ENCODE measurements at places on chromosomes 3 and 15.

DNA sequence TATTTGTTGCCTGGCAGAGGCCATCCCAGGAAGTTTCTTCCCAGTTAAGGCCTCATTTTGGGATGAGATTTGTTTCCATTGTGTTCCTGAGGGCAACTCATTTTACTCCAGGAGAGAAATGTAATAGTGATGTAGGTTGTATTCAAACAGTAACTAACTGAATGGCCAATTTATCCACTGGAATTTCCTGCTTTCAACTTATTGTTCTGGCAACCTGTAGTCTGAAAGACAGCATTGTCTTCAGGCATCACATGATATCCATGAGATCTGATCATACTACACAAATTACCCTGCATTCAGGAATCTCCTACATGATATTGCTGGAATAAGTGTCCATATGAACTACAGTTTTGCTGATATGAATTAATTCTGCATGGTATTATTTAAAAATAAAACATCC, 79.5 kb upstream of the FGF7 start:
- DNase-seq, result no peak

DNA sequence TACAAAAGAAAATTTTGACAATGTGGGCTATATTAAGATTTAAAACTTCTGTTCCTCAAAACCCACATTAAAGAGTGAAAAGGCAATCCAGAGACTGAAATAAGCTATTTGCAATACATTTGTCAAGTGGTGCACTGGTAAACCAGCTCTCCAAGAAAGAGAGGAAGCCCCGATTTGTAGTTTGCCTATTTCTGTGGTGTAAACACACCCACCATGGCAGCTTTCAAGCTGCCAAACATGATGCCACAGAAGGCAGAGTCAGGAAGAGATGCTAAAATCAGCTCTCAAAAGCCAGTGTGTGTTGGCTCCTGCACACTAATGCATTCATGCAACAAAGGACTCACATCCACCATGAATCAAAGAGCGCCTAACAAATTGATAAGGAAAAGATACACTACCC, 17.5 kb downstream of the RFTN1 start:
- DNase-seq, result no peak

- DNase-seq, result no peak
Measured at GRCh38 chr3:153410517-153410916, 248.5 kb downstream of the RAP2B start.

DNA sequence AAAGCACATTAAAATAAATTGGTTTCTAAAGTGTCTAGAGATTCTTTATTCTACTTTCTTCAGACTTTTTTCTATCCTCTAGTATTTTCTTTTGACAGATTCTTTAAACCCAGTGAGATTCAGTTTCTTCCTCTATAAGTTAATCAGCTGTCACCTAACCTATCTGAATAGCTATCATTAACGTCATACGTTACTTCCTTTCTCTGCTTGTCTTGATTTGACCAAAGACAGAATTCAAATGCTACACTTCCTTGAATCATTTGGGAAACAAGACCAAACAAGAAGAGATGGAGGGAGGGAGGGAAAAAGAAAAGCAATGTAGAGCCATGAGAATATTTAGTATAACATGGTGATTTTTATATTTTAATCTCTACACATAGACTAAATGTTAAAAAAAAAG, 235.2 kb downstream of the NAALADL2 start:
- DNase-seq, result no peak

DNA sequence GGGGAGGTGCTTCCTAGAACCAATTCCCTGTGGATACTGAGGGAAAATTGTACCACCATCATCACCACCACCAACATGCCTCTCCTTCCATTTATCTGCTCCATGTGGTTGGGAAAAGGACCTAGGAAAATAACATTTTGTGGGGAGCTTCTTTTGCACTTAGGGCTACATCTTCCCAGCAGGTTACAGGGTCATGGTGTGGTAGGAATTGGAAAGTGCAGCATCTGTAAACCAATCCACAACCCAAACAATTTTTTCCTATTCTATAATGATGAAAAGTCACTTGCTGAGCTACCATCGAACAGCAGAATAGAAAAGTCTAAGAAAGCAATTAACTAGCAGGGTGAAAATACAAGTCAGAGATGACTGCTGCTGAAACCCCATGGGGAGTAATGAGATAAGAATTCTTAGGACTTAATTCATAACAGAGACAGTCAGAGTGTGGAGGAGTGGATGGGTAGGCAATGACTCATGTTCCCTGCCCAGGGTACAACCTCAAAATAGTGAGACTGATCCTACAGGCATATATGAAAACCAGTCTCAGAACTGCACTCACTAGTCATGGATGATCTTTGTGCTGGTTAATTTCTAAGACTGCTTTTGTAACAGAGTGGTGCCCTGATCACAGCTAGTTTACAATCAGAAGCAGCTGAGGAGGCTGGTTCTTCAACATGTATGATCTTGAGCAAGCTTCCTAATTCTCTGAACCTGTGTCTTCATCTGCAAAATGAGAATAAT, 38.1 kb upstream of the LEKR1 start:
- peak; percentile 93 for DNase-seq

DNA sequence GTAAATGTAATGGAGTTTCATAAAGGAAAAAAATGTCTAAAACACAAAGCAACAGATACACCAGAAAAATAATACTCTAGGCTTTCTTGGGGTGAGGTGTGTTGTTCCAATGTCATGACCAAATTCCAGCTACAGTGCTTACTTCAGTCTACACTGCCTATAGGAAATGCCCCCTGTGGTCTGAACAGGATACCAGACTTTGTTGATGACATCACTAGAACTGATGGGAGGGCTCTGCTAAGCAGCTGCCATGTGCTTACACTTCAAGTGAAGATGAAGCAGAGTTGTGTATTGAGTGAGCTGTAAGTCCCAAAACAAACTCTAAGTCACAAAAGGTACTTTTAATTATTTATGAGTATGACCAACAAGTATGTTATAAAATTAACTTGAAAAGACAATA, 456.1 kb upstream of the IL12A start:
- DNase-seq, result no peak

- DNase-seq, result no peak
Measured at GRCh38 chr15:26967719-26968269, 3.2 kb upstream of the GABRG3 start.

GRCh38 chr3:30855400-30856292, 38.8 kb downstream of the GADL1 start:
- no peak for DNase-seq

GRCh38 chr3:27345045-27345444, 24.1 kb downstream of the NEK10 start:
- DNase-seq, result no peak

GRCh38 chr15:65391732-65392131, 13.9 kb upstream of the IGDCC3 start:
- no peak for DNase-seq

- DNase-seq, result peak; percentile 63
Measured at GRCh38 chr15:40891810-40892446, 2.3 kb upstream of the VPS18 start.

DNA sequence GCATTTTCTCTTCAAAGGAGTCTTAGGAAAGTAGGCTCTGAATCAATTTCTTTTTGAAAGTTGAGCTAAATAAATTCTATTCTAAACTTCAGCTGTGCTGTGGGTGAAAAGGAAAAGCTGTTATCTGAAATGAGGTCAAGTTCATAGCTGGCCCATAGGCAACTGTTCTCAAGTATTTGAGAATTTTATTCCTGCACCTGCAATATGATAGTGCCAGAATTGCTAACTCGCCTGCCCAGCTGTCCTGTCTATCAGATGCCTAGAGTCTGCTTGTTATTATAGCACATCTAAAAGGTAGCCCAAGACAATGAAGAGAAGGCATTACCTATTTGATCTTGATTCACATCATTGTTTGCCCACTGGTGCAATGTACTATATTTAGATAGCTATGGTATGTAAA, 798.7 kb downstream of the DIPK2A start:
- no peak for DNase-seq

- DNase-seq, result no peak
Measured at GRCh38 chr3:11287404-11287803, 15.2 kb downstream of the ATG7 start.

GRCh38 chr3:3082234-3082924, 27.8 kb downstream of the IL5RA start:
- no peak for DNase-seq

DNA sequence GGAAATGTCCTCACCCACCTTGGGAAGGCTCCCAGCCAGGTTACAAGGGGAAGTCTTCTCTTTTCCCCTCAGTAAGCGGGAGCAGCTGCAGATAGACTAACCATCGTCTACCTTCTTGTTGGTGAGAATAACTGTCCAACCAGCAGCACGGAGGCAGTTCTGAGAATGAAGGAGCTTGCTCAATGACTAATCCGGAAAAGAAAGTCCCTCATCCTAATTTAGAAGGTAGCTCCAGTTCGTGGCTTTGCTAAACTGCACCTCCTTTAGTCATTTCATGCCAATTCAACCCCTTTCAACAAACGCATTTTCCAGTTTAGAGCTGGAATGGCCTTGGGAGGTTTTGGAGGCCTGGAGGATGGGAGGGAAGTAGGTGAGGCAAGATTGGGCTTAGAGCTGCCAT, 527.4 kb upstream of the PROK2 start:
- DNase-seq, result no peak

DNA sequence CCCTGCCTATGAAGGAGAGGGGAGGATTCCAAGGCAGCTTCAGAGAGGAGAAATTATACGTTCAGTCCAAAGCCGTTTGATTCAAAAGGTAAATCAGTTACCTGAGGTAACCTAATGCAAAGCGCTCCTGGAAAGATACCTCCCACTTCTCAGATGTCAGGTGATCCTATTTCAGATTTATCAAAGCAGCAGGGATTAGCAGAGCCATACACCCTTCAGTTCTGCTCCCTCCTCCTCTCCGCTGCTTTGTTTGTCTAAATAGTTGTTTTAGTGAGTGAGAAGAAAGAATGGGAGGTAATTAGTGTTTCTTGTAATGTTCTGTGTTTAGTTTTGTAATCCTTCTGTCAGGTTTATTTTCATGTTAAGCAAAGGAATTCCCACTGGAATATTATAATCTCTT, 81.1 kb downstream of the SOX14 start:
- DNase-seq, result no peak

GRCh38 chr15:80036071-80036470, 23.4 kb upstream of the ZFAND6 start:
- no peak for DNase-seq

GRCh38 chr3:27454461-27454860, 29.7 kb downstream of the SLC4A7 start:
- no peak for DNase-seq

DNA sequence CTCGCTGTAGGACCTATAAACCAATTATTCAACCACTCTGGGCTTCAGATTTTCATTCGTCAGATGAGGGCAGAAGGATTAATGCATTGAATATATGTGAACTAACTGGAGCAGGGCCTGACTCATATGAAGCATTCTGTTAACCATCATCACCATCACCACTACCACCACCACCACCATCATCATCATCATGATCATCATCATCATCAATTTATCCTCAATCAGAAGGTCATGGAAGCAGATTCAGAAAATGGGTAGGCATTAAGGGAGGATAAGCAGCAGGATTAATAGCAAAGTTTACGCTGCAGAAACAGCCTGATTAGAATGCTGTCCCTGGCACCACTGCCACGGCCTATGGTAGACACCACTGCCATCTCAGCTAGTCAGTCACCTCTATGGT, 407.5 kb upstream of the THBS1 start:
- no peak for DNase-seq

GRCh38 chr3:197124713-197125112, 95.1 kb upstream of the MELTF start:
- DNase-seq, result no peak

DNA sequence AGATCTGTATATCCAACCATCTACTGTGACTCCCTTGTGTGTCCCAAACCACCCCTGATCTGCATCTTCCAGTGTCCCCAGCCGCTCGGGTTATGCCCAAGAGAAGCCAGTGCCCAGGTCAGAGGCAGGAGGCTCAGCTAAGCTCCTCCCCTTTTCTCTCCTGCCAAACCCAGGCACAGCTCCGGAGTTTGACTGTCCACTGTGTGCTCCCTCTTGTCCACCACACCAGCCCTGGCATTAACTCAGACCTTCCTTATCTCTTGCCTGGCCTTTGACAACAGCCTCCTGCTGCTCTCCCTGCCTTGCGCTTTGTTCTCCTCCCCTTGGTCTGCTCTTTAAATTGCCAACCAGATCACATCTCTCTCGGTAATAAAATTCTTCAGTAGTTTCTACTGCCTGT, 39.3 kb downstream of the DGKG start:
- DNase-seq, result no peak

- DNase-seq, result no peak
Measured at GRCh38 chr3:19931180-19931692, 2.8 kb downstream of the EFHB start.

GRCh38 chr3:8556473-8556869, 54.8 kb downstream of the LMCD1 start:
- no peak for DNase-seq

GRCh38 chr3:34312684-34313083, 514.3 kb downstream of the PDCD6IP start:
- no peak for DNase-seq

DNA sequence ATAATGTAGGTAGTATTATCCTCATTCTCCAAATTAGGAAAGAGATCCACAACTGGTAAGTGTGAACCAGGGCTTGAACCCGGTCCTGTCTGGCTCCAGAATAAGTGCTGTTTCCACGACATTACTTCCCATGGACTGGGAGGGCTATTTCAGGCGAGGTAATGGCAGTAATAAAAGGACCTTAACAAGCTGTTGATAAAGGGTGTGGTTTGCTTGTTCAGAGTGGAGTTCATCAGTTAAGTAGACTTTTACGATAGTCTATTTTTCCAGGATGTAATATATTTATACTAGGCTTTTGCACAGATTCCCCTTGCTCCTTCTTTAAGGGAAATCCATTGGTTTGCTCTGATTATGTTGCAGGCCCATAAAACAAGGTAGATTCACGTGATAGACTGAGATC, 88.4 kb upstream of the TNFAIP8L3 start:
- DNase-seq, result no peak

GRCh38 chr3:189659571-189659970, 28.4 kb downstream of the TP63 start:
- DNase-seq, result no peak

GRCh38 chr15:72011302-72011942, 106.5 kb downstream of the MYO9A start:
- DNase-seq, result no peak

DNA sequence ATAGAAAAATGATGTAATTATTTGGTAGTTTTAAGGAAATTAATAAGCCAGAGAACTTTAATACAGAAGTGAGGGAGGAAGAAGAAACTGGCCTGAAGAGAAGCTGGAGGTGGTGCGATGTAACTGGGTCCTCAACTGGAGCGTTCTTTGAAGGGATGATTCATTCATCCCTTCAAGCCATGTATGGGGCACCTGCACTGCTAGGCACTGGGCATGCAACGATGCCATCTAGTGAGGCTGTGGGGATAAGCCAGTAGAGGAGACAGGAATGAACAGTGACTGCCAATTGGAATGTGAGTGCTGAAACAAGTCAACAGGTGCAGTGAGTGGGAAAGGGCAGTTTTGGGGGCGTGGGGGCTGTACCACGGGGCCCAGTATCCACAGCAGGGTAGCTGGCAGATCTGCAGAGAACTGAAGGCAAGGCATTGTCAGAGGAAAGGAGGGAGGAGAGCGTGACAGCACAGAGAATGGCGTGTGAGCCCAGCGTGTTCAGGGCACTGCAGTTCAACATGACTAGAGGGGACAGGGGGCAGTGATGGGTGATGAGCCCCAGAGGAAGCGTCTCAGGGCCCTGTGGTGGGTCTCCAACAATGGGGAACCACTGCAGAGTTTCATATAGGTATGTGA, 3.8 kb upstream of the KIF23 start:
- DNase-seq, result peak; percentile 54

- no peak for DNase-seq
Measured at GRCh38 chr3:38658841-38659240, 9.4 kb upstream of the SCN5A start.

Measured in kidney glomerular epithelial cell (primary cell).